ENCODE measurements at places on chromosomes 11 and 22.

DNA sequence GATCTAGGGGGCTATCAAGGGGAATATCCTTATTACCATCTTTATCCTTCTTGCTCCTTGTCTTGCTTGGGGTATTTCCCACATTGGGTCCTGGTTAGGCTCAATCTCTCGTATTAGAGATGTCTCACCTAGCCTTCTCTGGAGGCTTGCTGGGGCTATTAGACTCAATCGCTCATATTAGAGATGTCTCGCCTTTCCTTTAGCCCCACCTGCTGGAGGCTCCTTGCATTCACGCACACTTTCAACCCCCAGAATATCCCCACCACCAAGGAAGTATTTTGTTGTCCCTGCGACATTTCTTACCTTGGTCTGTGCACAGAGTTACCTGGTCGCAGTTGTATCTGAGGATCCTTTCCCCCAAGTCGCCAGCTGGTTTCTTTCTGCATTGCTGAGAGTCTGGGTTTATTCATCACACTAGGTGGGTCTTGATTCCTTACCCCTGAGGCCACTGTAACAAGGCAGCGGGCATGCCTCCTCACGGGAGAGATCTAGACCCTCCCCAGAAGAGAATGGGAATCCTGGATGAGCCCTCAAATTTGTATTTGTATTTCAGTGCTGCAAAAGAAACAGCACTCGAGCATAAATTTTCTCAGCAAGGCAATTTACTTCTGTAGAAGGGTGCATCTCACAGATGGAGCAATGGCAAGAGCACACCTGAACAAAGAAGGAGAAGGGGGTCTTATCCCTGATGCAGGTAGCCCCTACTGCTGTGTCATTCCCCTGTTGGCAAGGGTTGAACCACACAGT lies 15.9 kb upstream of the HYLS1 start:
- DNase-seq = no peak

DNA sequence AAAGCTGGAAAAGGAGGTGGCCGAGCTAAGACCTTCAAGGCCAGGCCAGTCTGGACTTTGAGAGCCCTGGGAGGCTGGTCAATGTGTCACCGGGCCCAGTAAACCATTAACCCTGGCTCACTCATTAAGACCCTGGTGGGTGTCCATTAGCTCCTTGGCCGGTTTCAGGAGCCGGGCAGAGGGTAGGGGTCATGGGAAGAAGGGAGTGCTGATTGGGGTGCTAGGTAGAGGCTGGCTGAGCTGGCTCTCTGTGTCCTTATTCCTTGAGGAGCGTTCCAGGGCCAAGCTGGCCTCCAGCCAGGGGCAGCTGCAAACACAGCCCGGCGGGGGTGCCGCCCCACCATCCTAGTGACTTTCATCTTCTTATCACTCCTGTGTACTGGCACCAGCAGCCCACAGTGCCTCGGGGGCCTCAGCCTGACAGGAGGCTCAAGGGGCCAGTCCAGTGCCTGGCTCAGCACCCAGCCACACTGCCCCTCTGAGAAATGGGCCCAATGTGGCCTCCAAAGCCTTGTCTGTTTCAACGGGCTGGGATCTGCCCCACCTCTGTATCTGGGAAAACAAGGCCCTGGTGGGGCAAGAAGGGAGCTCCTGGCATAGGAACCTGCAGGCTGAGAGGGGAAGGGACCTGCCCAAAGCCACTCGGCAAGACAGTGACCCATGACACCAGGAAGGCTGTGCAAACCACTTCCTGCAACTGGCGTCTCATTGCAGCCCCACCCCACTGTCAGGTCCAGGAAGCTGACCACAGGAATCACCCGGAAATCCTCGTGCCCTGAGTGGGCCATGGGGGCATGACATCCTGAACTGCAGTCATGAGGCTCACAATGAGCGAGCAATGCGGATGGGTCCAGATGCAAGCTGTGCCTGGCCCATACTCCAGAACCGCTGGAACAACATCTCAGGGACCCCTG lies 15.1 kb upstream of the RGL4 start:
- DNase-seq = peak; percentile 49

- DNase-seq = no peak
Observed at GRCh38 chr11:128765571-128766549, 72.0 kb downstream of the FLI1 start.

- peak; percentile 97 for DNase-seq
Observed at GRCh38 chr22:22928666-22929380, 41.2 kb downstream of the IGLL5 start.

GRCh38 chr11:69251639-69252489 lies 42.1 kb upstream of the MYEOV start:
- no peak for DNase-seq

DNA sequence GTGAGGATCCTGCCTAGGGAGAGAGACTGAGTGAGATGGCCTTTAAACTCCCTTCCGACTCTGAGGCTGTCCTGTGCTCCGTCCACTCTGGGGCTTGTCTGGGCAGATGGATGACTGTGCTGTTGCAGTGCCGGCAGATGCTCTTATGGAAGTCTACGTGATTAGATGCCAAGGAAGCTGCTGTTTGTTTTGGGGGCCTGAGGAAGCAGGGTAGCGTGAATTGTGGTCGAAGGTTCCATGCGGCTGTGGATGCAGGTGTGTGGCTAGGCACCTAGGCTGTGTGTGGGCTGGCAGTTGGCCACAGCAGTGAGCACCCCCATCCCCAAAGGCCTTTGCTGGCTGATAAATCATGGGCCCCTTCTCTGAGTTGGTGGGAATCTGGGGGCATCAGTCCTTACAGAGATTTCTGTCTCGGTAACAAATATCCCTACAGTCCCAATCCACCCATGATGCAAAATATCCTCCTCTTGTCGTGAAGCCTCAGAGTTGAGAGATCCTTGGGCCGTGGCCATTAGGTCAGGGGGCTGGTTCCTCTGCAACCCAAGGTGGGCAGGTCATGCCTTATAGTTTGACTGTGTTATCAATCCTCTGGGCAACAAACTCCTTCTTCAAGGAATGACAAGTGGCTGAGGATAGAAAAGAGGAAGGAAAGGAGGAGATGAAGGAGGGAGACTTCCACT lies 31.2 kb downstream of the AMPD3 start:
- no peak for DNase-seq

GRCh38 chr11:58693026-58693425 lies 38.7 kb downstream of the GLYAT start:
- DNase-seq = no peak
